NCI-H82 (cell line): ENCODE measurements at places on chromosomes 7 and 10.

DNA sequence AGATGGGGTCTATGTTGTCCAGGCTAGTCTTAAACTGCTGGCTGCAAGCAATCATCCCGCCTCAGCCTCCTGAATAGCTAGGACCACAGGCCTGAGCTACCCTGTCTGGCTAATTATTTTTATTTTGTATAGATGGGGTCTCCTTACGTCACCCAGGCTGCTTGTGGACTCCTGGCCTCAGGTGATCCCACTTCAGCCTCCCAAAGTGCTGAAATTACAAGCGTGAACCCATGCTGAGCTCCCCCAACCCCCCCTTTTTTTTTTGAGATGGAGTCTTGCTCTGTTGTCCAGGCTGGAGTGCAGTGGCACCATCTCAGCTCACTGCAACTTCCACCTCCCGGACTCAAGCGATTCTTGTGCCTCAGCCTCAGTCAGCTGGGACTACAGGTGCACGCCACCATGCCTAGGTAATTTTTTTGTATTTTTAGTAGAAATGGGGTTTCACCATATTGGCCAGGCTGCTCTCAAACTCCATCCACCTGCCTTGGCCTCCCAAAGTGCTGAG, 25.4 kb downstream of the FAM25A start:
- no peak for DNase-seq

- DNase-seq: peak; percentile 90
Measured at GRCh38 chr7:31835471-31835870, 148.5 kb downstream of the PPP1R17 start.

DNA sequence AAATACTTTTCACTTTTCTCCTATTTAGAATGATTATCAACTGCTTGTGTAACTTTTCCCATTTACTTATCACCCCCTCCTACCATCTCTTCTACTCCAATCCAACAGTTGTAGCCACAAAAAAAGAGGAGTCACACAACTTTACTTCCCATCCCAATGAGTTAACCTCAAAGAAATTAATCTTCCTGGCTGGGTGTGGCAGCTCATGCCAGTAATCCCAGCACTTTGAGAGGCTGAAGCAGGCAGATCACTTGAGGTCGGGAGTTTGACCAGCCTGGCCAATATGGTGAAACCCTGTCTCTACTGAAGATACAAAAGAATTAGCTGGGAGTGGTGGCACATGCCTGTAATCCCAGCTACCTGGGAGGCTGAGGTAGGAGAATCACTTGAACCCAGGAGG, 19.9 kb downstream of the SYPL1 start:
- peak; percentile 24 for DNase-seq

DNA sequence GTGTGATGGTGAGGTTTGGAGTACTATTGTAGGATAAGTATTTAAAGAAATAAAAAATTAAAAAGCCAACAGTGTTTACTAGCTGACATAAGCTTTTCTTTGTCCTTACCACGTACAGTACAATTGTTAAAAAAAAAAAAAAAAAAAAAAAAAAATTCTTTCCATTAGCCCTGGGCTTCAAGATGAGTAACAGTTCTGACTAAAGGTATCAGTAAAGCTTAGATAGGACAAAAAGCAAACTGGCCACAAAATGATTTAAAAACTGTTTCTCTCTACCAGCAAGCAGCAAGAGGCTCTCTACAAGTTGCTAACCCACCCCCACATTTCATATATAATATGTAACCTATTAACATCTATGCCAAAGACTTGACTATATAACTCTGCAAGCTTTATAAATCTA, 17.5 kb downstream of the HYCC1 start:
- DNase-seq: no peak

- DNase-seq: no peak
Measured at GRCh38 chr10:5317547-5318107, 47.1 kb upstream of the UCN3 start.

- DNase-seq: no peak
Measured at GRCh38 chr10:112532189-112532588, 85.2 kb downstream of the VTI1A start.

GRCh38 chr7:67435894-67436535, 439.4 kb downstream of the TYW1 start:
- no peak for DNase-seq

GRCh38 chr10:123870260-123870659, 21.3 kb downstream of the CPXM2 start:
- DNase-seq: no peak

DNA sequence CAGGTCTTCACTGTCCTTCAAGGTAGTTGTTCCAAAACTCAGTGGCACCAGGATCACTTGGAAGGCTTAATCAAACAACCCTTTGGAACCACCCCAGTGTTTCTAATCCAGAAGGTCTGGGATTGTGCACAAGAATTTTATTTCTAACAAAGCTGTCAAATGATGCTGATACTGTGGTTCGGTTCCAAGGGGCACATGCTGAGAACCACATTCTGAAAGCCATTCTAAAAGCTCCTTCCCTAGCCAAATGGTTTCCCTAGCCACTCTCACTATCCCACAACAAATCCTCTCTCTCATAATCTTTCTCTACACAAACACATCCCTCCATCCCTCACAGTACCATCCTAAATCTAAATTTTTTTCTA, 52.1 kb downstream of the MACC1 start:
- DNase-seq: no peak

DNA sequence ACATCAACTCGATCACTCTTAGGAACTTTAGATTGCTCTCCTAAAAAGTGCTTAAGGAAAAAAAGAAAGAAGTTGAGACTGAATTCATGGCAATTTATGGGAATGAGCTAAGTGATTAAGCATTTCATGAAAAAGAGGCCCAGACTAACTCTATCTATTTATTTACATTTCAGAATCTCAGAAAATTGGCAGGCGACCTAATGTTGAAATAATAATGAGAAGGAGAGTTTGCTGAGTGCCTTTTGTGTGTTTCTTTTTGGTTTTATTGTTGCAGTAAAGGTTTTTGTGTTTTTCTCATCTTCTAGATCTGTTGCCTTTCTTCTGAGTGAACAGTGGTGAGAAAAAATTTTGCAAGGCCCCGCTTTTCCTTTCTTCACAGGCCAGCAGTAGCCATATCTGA, 3.8 kb downstream of the GRK5 start:
- DNase-seq: no peak

GRCh38 chr10:61973906-61974305, 72.4 kb downstream of the ARID5B start:
- no peak for DNase-seq

GRCh38 chr7:66964411-66964810, 31.0 kb downstream of the SBDS start:
- DNase-seq: no peak

- DNase-seq: no peak
Measured at GRCh38 chr10:93075369-93076221, 1.9 kb downstream of the CYP26A1 start.

DNA sequence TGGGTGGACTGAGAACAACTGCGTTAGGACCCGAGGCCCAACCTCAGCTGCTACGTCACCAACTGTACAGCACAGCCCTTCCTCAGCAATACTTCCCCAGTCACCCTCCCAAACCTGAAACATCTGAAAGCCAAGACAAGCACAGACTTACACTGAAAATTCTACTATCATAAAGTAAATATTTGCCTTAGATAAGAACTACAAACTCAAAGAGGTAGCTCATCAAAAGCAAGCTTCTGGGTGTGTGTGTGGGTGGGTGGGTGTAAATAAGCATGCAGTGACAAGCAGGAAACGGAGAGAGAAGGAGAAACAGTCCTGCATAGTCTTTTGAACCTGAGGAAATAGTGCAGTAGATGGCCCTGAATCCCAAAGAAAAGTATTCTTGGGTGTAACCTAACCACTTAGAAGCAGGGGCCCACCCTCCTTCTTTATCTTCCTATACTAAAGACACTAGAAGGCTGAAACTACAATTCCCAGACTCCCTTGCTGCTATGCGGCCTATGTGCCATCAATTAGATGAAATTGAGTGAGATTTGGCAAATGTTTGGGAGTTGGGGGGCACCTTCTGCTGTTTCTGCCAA, 18.7 kb downstream of the SLC25A13 start:
- no peak for DNase-seq

DNA sequence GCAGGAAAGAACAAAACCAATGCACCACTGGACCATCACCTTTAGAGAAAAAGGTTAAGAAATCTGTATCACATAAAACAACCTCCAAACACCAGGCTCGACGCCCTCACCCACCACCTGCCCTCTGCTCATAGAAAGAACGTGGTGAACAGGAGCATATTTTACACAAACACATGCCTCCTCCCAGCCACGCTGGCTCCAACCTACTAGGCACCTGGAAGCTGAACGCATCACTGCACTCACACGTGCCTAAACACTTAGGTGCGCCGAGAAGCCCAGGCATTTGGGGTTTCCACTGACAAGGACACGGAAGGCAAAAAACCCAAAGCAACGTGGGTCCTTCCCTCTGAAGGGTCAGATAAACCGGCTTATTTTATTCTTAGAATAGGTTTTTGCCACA, 56.0 kb downstream of the PTPRN2 start:
- DNase-seq: no peak

- DNase-seq: no peak
Measured at GRCh38 chr10:78811174-78811573, 257.6 kb upstream of the ZMIZ1 start.

DNA sequence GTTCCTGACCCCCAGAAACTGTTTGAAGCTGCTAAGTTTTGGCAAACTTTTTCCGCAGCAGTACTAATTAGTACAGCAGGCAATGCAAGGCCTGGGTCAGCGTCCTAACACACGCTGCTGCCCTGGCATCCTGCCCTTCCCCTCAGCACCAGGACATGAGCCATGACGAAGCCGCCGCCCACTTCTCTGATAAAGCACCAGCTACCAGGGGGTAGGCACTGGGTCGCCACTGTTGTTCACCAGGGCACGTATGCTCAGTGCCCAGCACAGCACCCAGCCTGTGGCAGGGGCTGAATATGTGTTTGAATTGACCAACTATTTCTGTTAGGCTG, 59.5 kb downstream of the CHST15 start:
- no peak for DNase-seq

- DNase-seq: no peak
Measured at GRCh38 chr7:1552200-1552599, 3.8 kb downstream of the TMEM184A start.

- no peak for DNase-seq
Measured at GRCh38 chr10:129387258-129387525, 79.8 kb upstream of the MGMT start.

DNA sequence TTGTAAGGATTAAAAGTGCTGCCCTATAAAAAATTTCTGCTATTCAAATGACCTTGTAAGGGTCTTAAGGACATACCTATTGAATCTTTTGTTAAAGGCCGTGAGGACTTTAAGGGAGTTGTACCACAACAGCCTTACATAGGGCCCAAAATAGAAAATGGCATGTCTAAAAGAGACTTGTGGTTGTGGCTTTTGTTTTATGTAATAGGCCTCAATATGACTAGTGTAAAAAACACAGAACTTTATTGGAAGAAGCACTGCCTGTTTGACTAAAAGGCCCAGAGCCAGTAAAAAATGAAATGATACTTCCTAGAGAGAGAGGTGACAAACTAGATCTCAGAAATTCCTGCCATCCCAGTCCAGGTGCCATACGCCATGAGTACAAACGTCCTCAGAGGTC, 286.6 kb downstream of the SEMA3D start:
- no peak for DNase-seq

DNA sequence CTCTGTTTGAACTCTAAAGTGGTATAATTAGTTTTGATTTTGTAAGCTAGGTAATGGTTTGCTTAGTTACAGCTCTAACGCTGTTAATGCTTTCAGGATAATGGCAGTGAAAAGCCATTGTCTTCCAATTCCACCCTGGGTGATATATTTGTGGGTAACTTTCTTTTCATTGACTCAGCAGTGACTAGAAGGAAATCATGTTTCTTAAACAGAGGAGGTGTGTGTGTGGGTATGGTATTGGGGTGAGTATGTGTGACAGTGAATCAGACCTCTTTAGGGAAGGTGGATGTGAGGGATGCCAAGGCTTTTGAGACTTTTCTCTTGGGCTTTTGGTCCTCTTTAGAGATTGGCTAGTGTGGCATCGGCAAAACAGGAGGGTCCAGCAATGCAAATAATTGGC, 13.6 kb downstream of the ENTPD7 start:
- no peak for DNase-seq

GRCh38 chr10:119409906-119410305, 132.6 kb downstream of the RGS10 start:
- no peak for DNase-seq

- DNase-seq: no peak
Measured at GRCh38 chr10:285216-285615, 150.0 kb downstream of the ZMYND11 start.

GRCh38 chr7:116194115-116194514, 16.2 kb upstream of the TES start:
- no peak for DNase-seq

- DNase-seq: no peak
Measured at GRCh38 chr10:34612446-34612845, 202.7 kb downstream of the PARD3 start.

GRCh38 chr7:111650456-111650999, 88.2 kb upstream of the IMMP2L start:
- no peak for DNase-seq

DNA sequence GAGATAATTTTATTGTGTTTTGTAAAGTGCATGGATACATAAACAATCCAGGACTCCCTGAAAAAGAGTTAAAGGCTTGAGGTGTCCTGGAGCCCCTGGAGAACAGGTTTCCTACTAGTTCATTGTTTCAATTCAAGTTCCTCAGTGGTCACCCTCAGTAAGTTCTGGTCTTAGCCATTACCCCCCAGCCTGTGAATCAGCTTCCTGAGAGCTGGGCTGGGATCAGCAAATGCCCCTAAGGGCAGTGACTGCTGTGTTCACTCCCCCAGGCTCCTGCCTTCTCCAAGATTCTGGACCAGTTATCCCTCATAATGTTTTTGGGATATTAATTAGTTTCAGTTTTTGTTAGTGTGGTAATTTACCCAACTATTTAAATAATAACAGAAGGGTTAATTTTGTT, 151.6 kb upstream of the PRSS58 start:
- DNase-seq: no peak

DNA sequence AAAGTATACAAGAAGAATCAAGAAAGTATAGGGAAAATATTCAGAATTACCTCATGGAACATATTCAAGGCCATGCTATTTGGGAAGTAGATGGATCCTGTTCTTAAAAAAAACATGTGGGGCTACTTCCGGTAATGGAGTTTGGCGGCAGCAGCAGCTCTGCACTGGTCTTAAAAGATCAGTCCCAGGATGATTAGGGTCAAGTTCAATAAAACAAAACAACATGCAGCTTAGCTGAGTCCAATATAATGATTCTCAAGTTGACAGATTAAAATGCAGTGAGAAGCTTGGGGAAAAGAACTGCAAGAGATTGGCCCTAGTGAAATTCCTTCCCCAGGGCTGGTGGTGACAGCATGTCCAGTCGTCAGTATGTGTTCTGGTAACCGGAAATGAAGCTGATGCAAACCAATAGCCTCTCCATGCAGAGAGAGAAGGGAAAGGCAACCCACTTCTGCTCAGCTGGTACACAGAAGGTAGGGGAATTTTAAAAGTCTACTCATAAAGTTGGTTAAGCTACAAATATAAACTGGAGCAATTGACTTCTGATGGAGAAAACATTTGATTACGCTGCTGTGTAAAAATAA, 305.1 kb upstream of the IMMP2L start:
- DNase-seq: peak; percentile 69

GRCh38 chr7:70669854-70670253, 462.1 kb upstream of the GALNT17 start:
- DNase-seq: no peak
